ENCODE measurements at places on chromosomes 5 and 9. TPM values are rescaled to one million over a fixed set of nuclear protein-coding genes. Genes with fewer than 3 reads are reported as not detected.

GRCh38 chr5:61234019-61234418, 71.8 kb upstream of the SMIM15 start:
- no peak for DNase-seq

- no peak for DNase-seq
These were observed 30.2 kb downstream of the CDHR2 start for GRCh38 chr5:176579323-176579722.

DNA sequence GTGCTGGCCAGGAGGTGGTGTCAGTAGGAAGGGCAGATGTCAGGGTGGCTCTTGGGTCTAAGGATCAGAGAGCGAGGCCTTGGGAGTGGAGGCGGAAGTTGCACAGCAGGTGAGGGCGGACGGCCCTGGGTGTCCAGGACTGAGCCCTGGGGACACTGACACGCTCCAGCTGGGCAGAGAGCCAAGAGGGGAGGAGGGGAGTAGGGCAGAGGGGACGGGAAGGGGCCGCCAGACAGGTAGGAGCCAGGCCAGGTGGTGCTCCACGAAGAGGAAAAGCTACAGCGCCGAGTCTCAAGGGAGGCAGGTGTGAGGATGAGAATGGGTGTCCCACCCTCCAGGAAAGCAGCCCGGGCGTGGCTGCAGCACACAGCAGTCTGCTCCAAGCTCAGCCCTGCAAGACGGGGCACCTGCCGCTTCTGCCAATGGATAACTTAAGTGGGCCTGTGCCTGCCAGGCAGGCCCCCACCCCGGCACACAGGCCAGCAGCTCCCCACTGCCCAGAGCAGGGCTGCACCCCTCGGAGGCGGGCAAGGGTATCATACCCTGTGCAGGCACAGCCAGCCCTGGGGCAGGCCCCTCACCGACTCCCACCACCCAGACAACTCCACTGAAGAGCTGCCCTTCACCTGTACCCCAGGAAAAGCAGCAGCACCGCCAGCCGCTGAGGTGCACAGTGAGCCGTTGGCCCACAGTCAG, 4.9 kb downstream of the TPRN start:
- DNase-seq, result no peak

DNA sequence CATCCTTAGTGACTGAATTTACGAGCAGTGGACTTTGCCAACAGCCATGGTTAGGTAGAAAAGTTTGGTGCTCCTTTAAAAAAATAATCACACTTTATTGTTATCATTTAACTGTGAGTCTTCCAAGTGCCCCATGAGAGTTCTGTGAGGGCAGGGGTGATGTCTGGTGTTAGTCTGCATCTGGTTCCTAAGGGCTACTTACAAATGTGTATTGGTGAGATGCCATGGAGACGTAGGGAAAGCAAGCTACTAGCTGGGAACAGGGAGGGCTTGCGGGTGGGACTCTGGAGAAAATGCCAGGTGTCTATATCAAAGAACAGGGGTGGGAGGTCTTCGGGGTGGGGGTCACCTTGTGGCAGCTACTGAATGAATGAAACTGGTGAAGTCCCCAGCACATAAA, 47.1 kb upstream of the EBF1 start:
- no peak for DNase-seq

EIF4E1B gene
- not detected for total RNA-seq

Measured in upper lobe of right lung (tissue), 1 donor.